ENCODE measurements at places on chromosomes 4 and X. TPM values are rescaled to one million over a fixed set of nuclear protein-coding genes. Genes with fewer than 3 reads are reported as not detected.

GRCh38 chr4:184787766-184788503, 37.8 kb downstream of the ACSL1 start:
- no peak for DNase-seq

MAGEA6 gene
- not detected for total RNA-seq

DNA sequence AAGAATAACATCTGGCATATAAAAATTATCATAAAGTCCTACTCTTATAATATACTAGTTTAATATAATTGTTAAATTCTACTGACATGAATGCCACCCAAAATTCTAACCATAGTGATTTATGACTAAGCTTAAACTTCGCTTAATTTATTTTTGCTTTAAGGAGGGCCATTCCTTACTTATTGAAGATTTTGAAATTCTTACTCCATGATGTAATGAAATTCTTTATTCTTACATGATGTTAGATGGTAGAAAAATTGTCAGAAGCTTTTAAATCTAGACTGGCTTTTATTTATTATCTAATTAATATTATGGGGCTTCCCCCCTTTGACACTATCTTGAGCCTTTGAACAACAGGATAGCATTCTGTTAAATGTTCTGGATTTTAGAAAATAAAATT, 19.5 kb upstream of the SUPT20HL2 start:
- no peak for DNase-seq

NR0B1 gene
- not detected for total RNA-seq

Measured in uterus (tissue), 4 donors.